ENCODE measurements at places on chromosomes 1 and 21.

DNA sequence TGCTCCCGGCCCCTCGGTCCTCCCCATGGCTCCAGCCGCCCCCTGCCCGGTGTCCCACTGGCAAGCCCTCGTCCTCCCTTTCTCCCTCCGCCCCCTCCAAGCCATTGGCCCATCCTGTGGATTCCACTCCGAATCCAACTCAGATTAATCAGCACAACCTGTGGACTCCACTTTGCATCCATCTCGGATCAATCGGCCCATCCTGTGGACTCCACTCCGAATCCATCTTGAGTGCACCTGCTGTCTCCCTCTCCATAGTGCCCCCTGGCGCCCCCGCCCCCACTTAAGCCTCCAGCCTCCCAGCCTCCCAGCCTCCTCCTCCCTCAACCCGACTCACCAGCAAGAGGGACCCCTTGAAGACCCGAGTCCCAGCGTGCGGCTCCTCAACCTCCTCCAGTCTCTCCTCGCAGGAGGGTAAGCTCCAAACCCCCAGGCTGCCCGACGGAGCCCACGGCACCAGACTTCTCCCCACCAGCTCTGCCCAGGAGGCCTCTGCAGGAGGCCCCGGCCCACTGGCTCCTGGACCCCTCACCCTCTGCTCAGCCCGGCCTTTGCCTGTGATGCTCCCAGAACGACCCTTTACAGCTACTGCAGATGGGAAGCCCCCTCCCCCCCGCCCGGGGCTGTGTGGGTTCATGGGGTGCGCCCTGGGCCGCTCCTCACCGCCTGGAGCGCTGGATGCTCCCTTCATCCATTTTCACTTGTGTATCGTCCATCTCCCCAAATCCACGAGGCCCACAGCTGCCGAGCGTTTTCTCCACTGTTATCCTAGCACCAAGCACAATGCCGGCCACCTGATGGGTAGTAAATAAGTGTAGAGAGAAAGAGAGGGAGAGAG is 40.6 kb upstream of the TSPEAR start:
- no peak for DNase-seq

DNA sequence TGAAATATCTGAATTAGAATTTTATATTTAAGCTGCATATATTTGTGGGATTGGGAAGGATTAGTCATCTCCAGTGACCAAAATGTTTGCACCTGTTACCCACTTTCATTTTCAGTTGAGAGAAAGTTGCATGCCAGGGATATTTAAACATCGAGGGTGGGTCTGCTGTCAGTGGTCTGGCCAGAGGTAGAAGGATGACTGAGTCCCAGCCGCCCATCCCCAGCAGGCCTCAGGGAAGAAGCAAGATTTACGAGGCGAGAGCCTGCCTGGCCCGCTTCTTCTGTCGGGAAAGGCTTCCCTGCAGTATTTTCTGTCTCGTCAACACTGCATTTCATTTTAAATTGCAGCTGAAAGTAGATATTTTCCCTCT is 1.4 kb upstream of the MAN1C1 start:
- DNase-seq, result no peak

DNA sequence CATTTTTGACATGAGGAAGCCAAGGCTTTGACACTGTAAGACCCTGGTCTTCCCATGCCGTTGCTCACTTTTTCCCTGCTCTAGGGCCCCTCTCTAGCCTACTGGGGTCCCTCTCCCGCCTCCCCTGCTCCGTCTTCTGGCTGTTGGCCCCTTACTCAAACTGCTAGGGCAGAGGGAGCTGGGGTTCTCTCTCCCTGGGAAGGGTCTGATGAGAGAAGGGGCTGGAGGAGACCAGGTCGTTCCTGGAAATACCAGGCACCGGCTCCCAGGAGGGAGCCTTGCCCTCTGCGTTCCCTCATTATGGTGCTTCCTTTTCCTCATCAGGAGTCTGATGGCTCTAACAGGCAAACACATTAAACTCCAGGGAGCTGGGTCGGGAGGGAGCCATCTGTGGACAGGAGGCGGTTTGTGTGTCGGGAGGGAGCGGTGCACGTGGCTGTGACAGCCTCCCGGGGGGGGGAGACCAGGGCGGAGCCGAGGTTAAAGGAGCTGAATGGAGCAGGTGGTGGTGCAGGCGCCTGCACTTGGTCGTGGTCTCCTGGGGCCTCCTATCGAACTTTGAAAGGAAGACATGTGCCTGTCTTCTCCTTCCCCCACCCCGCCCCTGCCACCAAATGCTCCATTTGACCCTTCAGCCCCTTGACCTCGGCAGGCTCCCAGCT is 35.4 kb upstream of the LHX4 start:
- DNase-seq, result no peak

DNA sequence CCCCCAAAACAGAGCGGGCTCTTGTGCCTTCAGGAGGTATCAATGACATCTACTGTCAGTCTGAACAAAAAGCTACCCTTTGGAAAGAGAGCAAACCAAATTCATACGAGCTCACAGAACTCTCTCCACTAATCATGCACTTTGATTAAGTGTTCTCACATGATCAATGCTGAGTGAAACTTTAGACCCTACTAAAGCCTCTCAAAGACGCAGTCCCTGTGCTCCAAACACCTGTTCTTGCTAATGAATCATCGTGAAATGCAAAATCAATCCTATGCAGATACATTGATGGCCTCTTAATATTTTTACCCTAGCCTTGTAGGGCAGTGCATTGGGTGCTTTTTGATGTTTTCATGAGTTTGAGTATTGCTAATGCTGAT is 113.4 kb downstream of the ZBTB18 start:
- no peak for DNase-seq

DNA sequence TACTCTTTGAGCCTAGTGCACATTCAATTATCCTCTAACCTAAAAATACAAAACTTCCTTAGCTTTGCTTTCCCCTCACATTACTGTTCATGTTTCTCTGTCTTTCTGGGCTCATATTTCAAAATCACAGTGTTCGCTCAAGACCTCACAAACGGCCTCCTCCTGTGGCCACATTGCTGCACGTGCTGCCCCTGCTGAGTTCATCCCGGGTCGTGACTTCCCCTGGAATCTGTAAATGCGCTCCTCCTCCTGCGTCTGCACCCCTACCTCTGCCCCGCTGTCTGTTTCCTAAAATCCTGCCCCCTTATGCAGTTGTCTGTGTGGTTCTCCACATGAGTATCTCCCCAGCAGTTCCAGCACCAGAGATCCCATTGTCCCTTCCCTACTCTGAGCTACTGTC is 45.5 kb upstream of the RAVER2 start:
- DNase-seq, result no peak

GRCh38 chr1:90308421-90308820 is 313.5 kb downstream of the ZNF326 start:
- DNase-seq, result no peak

DNA sequence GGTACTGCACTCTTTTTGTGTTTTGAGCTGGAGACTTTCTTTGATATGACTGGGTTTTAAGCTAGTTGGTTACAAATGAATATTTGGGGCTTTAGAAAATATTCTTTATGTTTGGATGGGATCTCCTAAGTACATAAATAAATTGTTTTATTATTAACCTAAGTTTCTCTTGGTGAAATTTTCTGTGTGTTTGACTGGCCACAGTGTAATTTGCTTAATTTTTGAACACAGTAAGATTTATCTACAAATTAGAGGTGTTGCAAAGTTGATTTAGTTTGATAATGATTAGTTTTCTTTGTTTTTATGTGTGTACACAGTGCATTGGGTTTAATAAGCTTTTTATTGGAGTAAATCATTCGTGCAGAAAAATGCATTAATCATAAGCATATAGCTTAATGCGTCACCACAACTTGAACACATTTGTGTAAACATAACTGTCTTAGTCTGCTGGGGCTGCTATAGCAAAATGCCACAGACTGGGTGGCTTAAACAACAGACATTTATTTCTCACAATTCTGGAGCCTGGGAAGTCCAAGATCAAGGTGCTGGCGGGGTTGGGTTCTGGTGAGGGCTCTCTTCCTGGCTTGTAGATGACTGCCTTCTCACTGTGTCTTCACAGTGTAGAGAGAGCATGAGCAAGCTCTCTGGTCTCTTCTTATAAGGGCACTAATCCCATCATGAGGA is 17.4 kb upstream of the SLC6A9 start:
- peak; percentile 87 for DNase-seq

DNA sequence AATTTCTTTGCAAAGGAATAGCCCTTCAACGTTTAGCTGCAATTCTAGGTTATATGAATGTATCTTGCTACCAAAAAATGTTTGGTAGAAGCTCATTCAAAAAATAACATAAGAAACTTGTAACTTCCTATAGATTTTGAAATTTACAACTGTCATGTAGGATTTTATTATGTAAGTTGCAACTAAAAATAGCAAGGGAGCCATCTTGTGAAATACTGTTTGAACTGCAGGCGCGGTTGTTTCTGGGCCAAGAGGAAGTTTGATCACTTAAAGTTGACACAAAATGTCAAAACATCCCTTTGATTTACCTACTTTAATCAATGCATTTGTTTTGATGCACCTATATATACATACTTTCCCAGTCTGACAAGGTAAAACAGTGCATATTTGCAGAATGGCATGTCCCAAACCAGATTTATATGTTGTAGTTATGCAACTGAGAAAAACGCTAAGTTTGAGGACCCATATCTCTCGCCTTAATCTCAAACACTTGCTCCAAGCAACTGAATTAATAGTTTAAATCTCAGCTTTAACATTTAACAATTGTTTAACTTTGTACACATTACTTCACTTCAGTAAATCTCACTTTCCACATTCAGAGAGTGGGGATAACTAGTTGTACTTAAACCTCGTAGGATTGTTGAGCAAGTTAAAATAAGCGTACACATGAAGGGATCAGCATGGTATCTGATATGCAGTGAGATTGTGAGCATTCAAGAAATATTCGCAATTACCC is 63.9 kb downstream of the KCNK2 start:
- peak; percentile 61 for DNase-seq
